NCI-H1092 (cell line): ENCODE measurements at places on chromosomes 11 and 22.

GRCh38 chr22:49828599-49828965 is 909 bp upstream of the BRD1 start:
- DNase-seq: no peak

GRCh38 chr22:19331975-19332374 is 40.5 kb upstream of the CLTCL1 start:
- no peak for DNase-seq

DNA sequence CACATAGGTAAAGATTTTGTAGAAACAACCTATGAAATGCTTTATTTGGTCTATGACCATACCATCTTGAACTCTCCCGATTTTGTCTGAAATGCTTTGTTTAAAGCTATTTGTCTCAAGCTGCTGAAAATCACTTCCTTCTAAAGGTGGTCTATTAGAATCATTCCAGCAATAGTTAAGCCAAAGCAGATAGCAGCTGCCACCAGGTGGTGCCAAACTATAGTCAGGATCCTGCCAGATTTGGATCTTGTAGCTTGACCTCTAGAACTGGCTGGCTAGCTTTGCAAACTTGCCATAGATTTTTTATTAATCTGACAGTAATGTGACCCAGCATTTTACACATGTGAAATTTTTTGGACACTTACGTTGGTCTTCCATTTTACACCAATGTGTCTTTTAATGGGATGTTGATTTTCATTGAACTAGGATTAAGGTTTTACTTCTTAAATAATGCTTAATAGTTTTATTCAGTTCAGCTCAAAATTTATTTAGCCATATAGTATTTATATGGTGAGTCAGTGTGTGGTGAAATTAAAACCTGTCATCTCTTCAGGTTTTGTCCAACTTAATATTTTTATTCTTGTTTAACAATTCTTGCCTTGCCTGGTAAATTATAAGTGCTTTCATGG is 19.7 kb downstream of the CTR9 start:
- DNase-seq: peak; percentile 9

DNA sequence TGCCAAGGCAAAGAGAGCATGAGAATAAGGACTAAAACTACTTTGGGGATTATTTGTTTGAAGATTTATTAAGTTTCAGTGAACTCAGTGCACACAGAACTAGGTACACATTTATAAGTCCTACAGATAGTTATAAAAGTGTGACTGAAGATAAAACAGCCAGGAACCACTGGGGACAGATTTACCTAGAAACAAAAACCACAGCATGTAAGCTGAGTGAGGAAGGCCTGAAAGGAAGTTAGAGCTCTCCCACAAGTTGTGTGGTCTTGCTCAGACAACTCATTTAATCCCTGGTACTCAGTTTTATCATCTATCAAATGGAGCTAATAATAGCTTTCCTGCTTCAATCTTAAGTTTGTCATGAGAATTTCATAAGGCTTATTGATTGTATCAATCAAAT is 311.2 kb upstream of the FAT3 start:
- no peak for DNase-seq

DNA sequence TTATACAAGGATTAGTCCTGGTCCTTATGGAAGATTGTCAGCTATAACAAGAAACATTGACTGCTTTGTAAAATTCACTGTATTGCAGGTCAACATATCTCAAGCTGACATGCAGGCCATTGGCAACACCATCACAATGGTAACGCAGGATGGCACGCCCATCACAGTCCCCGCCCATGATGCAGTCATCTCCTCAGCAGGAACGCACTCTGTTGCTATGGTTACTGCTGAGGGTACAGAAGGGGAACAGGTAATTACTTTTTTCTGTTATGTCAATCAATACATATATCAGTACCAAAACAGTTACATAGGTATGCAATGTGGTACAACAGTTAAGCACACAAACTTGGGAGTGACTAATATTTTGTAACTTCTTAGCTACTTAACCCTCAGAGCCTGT is 55.3 kb downstream of the ZNF143 start:
- no peak for DNase-seq

GRCh38 chr11:122398167-122398566 is 257.4 kb upstream of the UBASH3B start:
- DNase-seq: no peak

- no peak for DNase-seq
Measured at GRCh38 chr22:25840167-25840566, 98.2 kb downstream of the MYO18B start.

DNA sequence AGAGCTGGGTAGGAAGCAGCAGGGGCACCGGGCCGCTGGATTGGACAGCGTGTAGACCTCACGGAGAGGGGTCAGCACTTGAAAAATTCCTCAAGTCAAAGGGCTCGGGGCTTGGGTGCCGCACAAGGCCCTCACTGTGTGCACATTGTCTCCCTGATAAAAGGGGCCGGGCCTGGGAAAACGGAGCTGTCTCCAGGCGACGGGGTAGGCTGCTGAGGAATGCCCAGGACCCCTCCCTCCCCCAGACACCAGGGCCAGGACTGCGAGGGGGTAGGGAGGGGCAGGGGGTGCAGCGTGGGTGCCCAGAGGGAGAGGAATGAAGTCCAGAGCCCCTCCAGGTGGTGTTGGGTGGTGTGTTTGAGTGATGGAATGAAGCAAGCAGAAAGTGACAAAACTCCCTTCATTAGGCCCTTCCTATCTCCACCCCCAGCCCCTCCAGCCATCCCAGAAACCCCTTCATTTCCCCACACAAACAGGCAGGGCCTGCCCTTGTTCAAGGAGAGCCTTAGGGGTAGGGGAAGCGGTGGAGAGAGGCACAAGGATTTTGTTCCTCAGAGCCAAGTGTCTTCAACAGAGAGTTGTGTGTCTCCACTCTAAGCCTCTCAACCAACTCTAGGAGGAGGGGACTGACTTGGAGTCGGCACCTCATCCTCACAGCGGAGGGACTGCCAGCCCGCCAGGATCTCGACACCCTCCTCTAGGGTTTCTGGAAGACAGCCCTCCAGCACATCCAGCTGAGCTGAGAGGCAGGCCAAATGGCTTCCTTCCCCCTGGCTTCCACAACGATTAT is 63.9 kb downstream of the SYN3 start:
- no peak for DNase-seq

DNA sequence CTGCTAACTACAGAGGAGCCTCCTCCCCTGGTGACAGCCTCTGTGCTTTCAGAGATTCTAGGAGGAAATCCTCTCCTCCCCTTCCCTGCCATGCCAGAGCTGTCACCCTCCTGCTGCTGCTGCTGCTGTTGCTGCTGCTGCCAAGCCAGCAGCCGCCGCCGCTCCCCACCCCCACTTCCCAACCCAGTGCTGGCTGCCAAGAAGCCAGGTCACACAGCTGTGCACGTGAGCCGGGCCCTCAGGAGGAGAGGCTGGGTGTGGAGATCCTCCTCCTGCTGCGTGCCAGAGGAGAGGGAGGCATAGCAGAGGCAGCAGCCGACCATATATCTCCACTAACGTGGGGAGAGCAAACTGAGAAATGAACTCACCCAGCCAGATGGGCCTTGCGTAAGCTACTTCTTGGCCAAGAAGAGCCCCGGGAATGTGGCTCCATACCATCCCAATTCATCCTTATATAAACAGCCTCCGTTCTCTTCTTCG is 12.4 kb downstream of the CRY2 start:
- peak; percentile 77 for DNase-seq

DNA sequence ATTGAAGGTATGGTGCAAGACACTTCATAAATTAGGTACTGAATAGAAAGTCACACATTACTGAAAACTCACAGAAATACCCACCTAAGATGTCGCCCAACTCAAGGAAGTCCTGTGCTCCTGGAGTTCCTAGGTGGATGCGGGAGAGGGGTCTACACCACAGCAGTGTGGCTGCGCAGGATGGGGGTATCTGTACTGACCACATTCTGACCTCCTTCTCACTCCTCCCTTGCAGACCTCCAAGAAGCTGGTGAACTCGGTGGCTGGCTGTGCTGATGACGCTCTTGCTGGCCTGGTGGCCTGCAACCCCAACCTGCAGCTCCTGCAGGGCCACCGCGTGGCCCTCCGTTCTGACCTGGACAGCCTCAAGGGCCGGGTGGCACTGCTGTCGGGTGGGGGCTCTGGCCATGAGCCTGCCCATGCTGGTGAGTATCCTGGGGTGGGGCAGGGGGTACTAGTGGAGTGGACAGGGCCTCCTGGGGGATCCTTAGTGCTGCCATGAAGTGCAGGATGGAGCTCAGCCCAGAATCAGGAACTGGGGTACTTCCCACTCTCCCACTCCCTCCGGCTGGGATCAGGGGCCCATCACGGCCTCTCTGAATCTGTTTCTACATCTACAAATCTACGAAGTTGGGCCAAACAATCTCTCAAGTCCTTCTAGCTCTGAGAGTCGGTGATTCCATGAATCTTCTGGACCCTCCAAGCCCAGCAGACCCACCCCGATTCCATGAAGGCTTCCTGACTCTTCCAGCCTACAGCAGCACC is 4.9 kb downstream of the TKFC start:
- no peak for DNase-seq
